ENCODE measurements at places on chromosomes 4 and X. TPM values are rescaled to one million over a fixed set of nuclear protein-coding genes. Genes with fewer than 3 reads are reported as not detected.

Gene SOWAHD
- not detected for total RNA-seq

Gene DDX53
- total RNA-seq: not detected

Gene CT45A6
- total RNA-seq: not detected

Gene SCML2
- total RNA-seq: 2.0 TPM

Gene SEPSECS
- total RNA-seq: 5.5 TPM

Gene ARR3
- total RNA-seq: not detected

Gene TCEAL6
- total RNA-seq: not detected

Gene IL9R
- not detected for total RNA-seq

Gene ADGRA3
- 47.6 TPM for total RNA-seq

Gene UGT2A3
- not detected for total RNA-seq

Gene PCDH19
- under 0.01 TPM for total RNA-seq

Gene DMP1
- not detected for total RNA-seq

Gene TLR8
- not detected for total RNA-seq

Gene ERAS
- total RNA-seq: not detected

Gene UGT2B15
- not detected for total RNA-seq

Gene CRMP1
- total RNA-seq: not detected

Gene PF4V1
- total RNA-seq: not detected

Gene TMEM184C
- total RNA-seq: 26.1 TPM

Gene ADGRG2
- 0.03 TPM for total RNA-seq

Gene ZNF41
- total RNA-seq: 6.2 TPM

Gene VEGFD
- total RNA-seq: not detected

Gene GAGE13
- total RNA-seq: not detected

Gene MSANTD1
- total RNA-seq: 0.07 TPM

Measured in foreskin keratinocyte (primary cell).